NCI-H774 (cell line): ENCODE measurements at places on chromosomes 5 and 9.

- no peak for DNase-seq
Observed at GRCh38 chr5:65742565-65743231, 20.7 kb downstream of the NLN start.

DNA sequence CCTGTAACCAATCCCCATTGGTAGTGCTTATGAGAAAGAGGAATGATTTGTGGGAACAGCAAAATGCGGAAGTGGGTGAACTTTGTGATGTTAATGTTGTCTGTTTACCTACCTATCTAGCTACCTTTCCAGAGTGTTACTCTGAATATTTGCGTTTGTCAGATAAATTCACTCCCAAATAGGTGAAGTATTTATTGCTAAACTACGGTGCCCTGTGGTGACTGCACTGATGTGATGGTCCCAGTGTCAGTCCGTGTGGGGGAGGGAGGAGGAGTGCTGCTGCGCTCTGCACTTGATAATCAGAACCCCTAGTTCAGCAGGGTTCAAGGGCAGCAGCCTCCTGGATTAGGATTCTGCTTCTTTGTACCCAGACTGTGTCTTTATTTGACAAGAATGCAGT lies 55.3 kb downstream of the TJP2 start:
- DNase-seq = no peak

GRCh38 chr9:101902051-101902450 lies 163.6 kb upstream of the GRIN3A start:
- no peak for DNase-seq

DNA sequence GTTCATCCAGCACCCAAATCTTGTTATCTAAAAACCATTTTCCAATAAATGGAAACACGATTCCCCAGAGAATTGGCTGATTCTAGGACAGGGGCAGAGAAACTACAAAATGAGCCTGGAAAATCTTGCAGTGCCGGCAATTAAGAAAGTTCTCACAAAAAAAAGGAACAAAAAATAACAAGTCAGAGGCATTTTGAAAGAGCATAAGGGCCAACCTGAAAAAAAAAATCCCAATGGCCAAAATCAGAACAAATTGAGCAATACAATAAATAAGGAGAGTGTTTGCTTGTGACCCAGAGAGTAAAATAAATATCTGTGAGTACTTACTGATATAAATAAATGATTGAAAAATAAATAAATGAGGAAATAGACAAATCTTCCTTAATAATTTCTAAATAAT lies 55.1 kb upstream of the S1PR3 start:
- no peak for DNase-seq

- DNase-seq = no peak
Observed at GRCh38 chr5:57627661-57628060, 145.1 kb upstream of the ACTBL2 start.

- DNase-seq = no peak
Observed at GRCh38 chr9:36913393-36914211, 120.5 kb downstream of the PAX5 start.

DNA sequence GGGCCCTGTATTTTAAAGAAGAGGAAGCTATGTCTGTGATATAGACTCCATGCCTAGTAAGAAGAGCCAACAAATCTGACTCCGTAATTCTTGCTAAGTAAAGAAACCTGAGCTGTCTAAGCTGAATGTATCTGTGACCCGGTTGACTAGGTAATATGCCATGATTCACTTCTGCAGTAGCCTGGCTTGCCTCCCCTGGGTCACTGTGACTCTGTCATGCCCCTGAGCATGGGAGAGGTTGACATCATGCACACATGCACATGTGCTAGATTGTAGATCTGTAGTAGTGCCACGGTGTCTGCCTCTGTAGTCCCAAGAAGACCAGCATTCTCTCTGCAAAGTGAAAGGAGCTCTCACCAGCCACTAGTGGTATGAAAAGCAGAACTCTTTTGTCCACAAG lies 9.1 kb downstream of the SLC22A5 start:
- no peak for DNase-seq

GRCh38 chr9:126238415-126238814 lies 88.2 kb upstream of the MVB12B start:
- no peak for DNase-seq

GRCh38 chr5:102797322-102797884 lies 42.3 kb downstream of the PAM start:
- no peak for DNase-seq

DNA sequence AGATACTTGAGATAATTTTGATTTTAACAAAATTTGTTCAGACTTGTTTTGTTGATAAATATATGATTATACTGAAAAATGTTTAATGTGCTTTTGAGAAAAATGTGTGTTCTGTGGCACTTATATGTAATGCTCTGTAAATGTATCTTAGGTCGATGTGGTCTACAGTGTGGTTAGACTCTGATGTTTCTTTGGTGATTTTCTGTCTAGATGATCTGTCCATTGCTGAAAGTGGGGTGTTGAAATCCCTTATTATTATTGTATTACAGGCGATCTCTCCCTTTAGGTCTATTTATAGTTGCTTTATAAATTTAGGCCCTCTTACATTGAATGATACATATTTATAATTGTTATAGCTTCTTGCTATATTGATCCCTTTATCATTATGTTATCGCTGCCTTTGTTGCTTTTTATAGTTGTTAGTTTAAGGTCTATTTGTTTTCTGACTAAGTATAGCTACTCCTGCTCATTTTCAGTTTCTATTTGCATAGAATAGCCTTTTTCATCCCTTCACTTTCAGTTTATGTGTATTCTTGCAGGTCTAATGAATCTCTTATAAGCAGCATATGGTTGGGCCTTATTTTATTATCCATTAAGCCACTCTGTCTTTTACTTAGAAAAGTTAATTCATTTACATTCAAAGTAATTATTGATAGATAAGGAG lies 124.3 kb downstream of the MRPS30 start:
- DNase-seq = no peak

GRCh38 chr9:129290606-129291005 lies 112.5 kb upstream of the IER5L start:
- DNase-seq = no peak

DNA sequence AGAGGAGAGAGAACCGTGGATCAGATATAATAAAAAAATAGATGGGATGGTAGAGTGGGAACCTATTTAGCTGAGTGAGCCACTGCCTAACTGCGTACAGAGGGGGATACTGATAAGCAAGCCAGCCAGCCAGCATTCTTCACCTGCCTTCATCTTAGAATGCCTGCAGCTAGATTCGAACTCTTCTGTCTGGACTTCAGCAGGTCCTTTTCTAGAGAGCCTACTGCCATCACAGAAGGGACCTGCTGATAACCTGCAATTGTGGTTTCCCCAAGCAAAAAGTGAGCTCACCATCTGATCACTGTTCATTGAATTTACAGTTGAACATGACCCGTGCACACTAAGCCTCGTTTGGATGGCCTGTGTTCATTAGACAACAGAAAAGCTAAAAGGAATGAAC lies 109.4 kb downstream of the CDC42SE2 start:
- no peak for DNase-seq

DNA sequence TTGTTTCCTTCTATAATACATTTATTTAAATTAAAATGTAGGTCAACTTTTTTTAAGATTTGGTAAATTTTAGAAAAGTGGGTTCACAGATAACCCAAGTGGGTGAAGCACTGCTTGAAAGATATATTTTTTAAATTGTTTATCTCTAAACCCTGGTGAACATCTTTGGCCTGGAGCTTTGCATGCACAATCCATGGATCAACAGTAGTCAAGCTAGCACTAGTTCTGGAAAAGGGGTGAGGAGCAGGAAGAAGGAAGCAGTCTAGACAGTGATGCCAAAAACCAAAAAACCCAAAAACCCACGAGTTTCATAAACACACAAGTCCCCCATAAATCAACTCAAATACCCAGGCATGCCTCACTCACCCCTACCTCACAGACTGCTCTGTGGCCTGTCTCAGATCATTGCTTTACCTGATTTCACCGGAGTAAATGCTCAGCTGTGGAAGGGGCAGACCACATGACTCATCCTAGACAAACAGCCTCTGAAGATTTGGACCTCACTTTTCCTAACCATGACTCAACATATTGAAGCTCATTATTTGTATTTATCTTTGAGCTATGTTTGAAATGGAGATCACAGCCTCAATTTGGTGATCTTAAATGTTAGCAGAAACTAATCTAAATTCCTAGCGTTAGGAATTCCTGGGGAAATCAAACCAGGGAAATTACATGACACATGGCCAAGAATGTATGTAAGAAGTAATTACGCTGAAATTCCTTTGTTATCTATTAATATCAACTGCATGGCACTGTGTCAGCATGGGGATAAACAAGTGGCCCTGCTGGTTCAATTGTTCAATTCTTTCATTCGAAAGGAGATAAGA lies 149.6 kb downstream of the ZNF608 start:
- no peak for DNase-seq

DNA sequence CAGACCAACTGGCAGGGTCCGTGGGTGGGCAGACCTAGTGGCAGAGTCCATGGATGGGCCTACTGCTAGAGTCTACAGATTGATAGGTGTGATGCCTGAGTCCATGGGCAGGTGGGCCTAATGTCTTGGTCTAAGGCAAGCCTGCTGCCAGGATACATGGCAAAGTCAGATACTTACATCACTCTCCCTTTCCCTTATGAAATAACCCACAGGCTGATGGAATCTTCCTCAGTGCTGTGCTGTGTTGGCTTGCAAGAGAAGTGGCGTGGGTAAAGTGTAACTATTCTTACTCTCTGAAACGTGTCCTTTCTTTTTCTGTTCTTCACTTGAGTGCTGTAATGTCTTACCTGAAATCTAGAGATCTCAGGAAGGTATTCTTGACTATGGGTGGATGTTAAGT lies 67.3 kb upstream of the ADRB2 start:
- DNase-seq = no peak

GRCh38 chr9:109378316-109378715 lies 57.5 kb upstream of the EPB41L4B start:
- DNase-seq = no peak

DNA sequence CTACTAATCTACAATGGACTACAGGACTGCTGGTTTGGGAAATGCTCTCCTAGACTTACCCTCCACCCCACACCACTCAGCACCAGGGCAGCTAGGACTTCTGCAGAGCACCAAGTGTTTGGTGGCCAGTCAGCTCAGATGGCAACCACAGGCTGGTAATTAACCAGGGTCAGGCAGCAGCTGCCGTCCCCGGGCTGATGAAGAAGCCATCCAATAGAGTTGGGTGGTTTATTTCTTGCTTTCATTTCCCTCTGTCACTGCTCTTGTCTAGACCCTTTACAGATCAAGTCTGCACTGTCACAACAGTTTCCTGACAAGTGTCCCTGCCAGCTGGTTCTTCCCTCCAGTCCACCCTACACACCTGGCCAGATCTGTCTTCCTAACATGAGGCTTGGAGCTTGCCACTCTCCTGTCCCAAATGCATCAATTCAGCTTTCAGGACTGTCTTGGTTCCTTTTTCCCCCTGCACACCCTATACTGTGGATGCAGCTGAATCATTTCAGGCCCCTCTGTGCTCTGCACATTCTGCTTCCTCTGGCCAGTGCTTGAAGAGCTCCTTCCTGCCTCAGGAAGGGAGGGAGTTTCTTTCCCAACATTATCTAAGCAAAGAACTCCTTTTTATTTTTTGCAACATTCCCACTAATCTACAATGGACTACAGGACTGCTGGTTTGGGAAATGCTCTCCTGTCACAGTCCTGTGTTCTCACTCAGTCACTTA lies 30.2 kb upstream of the HSPA9 start:
- DNase-seq = no peak

- DNase-seq = no peak
Observed at GRCh38 chr5:172493002-172493401, 38.7 kb upstream of the SH3PXD2B start.

GRCh38 chr9:88173378-88173999 lies 35.2 kb upstream of the SPATA31C2 start:
- DNase-seq = no peak

- no peak for DNase-seq
Observed at GRCh38 chr9:112316258-112316943, 17.0 kb downstream of the PTBP3 start.
